Activated T-helper 1 cell treated with Interleukin-2 at 50 U/mL for 16 hours (primary cell): ENCODE measurements at places on chromosomes 7 and 10.

DNA sequence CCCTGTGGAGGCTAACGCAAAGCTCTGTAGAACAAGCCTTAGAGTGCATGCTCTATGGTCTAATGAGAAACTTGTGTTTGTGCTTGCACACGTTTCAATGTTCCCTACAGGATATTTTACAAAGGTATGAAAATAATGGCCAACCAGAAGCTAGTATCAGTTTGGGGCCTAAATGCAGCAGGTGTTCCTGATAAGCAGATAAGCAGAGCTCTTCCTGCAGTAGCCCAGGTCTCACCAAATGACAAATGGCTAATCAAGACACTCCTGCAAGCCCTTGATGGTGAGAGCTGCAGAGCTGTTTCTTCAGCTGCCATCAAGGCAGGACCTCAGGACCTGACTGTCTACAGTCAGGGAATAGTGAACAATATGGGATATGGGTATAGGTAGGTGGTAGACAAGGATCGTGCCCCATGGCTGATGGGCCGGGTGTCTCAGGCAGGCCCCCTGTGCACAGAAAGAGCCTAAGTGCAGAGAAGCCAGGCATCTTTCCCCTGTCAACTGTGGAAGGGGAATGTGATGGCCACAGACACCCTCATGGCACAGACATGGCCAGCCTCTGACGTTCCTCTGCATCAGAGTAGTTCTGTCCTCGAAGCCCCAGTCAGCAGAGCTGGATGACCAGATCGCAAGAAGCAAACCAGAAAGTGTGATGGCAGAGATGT lies 23.2 kb upstream of the RASSF4 start:
- DNase-seq, result no peak

- no peak for DNase-seq
Observed at GRCh38 chr10:112361951-112362751, 11.8 kb upstream of the ACSL5 start.

- no peak for DNase-seq
Observed at GRCh38 chr10:50625649-50626132, 1.9 kb upstream of the SGMS1 start.

DNA sequence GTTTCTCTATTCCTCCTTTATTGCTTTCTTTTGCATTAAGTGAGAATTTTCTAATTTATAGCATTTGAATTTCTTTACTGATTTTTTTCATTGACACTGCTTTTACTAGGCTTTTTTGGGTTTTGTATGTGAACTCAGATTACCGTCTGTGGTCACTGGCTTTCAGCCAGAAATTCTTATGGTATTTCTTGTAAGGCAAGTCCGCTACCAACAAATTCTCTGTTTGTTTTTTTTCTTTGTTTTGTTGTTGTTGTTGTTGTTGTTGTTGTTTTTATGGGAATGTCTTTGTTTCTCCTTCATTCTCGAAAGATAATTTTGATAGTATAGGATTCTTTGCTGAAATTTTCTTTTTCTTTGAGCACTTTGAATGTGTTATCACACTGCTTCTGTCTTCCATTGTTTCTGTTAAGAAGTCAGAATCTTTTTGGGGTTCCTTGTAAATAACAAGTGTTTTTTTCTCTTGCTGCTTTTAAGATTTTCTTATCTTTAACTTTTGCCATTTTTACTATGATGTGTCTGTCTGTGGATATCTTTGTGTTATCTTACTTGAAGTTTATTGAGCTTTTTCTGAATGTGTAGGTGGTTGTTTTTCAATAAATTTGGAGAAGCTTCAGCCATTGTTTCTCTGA lies 7.2 kb downstream of the NET1 start:
- DNase-seq, result no peak

DNA sequence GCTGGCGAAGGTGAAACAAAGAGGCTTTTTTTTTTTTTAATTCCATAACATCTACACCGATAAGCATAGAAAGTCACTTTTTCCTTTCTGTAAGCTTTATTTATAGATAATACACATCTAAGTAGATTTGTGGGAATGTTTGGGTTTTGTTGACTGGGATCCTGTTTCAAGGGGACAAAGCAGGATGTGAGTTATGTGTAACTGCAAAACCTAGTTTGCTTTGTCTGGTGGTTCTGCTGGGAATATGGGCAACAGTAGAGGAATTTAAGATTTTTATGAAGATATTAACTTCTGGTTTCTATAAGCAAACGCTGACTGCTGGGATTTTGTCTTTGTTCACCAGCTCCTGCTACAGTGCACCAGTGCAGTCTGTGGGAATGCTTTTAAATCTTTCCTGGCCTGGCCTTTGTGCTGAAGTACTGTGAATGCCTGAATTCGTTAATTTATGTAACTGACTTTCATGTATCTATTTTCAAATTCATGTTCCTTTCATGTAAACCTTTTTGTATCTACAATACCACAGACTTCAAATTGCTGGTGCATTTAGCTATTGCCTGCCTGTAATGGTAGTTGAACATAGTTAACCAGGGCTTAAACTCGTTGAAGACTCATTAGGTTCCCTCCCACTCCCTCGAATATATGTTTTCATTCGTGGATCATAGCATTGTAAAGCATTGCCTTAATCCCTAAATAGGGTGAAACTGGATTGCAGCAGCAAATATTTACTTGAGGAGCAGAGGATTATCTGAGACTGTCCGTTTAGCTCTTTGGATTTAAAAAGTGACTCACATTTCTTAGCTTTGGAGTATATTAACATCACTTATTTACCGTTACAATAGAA lies 1.5 kb downstream of the KLHL7 start:
- no peak for DNase-seq

DNA sequence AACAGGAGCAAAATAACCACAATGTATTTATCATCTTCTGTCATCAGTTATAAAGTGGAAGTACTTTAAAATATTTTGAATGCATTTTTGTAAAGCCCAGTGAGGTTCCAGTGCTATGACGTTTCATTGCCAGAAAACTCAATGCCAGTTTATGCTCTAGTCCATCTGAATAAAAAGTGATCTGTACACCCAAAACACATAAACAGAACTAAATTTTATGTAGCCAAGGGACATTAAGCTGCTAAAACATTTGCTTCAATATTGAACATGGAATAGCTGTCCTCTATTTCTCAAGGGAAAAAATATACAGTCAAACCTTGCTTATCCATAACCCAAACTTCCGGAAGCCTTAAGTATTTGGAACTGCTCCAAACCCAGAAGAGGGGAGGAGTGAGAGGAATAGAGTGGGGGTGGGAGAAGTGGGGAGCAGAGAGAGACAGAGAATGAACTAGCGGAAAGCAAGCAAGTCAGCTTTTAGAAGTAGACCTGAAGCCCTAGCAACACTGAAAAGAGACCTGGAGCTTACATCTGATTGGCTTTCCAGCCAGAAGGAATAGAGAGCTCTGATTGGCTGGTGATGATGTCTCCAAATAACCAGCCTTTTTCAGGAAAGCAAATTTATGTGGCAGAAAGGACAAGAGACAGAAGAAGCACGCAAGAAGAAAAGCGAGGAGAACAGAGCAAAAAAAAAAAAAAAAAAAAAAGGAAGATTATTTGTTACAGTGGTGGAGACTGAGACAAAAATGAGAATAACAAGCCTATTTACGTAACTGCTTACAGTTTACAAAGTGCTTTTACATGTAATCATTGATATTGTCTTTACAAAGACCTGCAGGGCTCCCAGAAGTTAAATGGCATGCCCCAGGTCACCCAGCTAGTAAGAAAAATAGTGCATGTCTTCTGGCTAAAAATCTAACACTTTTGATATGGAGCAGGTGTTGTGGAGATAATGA lies 196.0 kb downstream of the RNLS start:
- no peak for DNase-seq

GRCh38 chr7:117408831-117409230 lies 18.5 kb downstream of the ASZ1 start:
- no peak for DNase-seq

- no peak for DNase-seq
Observed at GRCh38 chr7:90025771-90026170, 128.5 kb upstream of the STEAP1 start.

DNA sequence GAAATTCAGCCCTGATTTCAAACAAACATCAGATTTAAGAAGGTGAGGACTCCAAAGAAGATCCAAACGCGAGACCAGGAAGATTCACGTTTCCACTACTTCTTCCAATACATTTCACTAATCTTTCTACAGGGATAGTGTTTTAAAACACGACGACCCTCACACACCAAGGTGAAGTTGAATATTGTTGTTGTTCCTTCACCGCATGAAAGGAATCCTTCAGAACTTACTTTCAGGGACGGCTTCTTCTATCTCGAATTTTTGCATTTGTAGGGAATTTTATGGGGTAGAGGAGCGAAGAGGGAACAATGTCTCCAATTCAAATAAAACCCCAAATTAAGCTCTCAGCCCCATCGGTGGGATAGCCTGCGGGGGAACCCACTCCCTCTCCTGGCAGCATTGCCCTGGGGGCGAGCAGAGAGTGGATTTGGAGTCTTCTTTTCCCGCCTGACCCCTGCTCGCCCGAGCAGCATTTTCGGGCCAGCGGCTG lies 1.5 kb upstream of the GATA3 start:
- DNase-seq, result no peak

GRCh38 chr10:23505797-23506465 lies 67.1 kb downstream of the OTUD1 start:
- DNase-seq, result no peak

GRCh38 chr10:104334965-104335650 lies 3.2 kb downstream of the ITPRIP start:
- no peak for DNase-seq

DNA sequence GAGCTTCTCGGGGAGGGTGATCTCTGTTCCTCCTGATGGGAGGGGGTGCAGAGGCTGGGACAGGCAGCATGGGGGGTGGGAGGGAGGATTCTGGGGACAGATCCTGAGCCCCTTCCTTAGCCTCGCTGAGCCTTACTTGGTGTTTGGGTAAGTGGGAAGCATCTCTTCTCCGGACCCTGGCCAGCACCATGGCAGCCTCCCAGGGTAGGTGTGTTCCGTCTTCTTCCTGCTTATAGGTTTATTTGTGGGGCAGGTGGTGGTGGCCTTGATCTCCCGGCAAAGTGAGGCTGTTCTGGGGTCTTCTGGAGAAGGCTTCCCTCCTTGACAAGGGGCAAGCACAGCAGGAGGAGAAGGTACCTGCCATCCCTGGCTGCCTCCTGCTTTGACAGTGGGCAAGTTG lies 226.9 kb downstream of the GLRX3 start:
- DNase-seq, result no peak

- no peak for DNase-seq
Observed at GRCh38 chr7:154841731-154842331, 161.1 kb downstream of the PAXIP1 start.

GRCh38 chr7:154631162-154631561 lies 371.8 kb downstream of the PAXIP1 start:
- no peak for DNase-seq

DNA sequence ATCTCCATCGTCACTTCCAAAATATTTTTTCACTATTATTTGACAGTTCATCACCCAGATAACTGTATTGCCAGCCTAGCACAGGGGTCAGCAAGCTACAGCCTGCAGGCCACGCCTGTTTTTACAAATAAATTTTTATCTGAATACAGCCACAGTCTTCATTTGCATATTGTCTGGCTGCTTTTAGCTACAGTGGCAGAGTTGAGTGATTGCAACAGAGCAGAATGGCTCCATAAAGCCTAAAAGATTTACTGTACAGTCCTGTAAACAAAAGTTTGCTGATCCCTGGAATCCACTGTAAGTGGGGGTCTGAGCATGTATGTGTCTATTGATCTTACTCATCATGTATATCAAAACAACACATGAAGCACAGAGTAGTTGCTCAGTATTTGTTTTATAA lies 45.9 kb upstream of the GNAI1 start:
- no peak for DNase-seq

DNA sequence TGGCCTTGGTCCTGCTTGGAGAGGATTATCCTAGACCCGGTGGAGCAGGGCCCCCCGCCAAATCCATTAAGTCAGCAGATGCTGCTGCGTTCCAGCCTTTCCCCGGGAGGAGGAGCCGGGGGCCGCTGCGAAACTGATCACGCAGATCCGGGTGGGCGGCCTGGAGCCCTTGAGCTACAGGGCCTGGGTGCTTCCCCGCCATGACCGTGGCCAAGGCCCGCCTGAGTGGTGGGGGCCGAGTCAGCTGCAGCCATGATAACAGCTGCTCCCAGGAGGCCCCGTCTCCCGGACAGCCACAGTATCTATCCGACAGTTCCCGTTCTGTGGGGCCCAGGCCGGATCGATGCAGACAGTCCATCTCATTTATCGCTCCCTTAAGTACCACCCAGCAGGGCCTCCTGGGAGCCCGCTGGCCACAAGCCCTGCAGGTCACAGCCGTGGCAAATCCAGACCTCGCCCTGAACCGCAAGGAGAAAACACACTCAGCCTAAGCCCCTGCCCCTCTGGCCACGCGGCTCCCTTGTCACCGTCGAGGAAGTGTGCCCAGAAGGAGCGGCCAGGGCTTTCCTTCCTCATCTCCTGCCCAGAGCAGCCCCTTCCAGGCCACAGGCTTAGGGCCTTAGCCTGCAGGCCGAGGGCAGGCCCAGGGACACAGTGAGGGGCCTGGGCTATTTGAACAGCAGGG lies 34.4 kb upstream of the SLC29A4 start:
- DNase-seq, result no peak

DNA sequence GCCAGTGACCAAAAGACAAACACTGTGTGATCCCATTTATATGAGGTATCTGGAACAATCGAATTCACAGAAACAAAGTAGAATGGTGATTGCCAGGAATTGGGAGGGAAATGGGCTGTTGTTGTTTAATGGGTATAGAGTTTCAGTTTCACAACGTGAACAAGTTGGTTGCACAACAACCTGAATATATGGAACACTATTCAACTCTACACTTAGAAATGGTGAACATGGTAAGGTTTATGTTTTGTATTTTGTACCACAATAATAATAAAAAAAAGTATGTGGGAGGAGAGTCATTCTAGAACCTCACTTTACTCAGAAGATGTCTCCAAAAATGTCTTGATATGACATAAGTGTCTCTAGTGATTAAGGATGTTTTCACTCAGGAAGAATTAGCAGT lies 85.2 kb upstream of the SGCE start:
- no peak for DNase-seq

- peak; percentile 56 for DNase-seq
Observed at GRCh38 chr7:151245360-151246101, 3.0 kb downstream of the SMARCD3 start.

DNA sequence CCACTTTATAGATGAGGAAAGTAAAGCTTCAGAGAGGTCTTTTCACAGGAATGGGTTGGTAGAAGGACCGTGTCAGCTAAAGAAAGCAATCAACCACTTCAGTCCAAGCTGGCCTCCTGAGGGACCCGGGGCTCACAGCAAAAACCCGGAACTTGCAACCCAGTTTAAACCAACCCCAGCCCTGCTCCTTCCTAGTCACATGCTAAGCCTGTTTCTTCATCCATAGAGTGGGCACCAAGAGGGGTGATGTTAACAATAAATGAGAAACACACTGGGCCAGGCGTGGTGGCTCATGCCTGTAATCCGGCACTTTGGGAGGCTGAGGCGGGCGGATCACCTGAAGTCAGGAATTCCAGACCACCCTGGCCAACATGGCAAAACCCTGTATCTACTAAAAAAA lies 12.1 kb upstream of the NPFFR1 start:
- DNase-seq, result no peak
